ENCODE measurements at places on chromosomes 3 and 15.
A peak's percentile ranks its signal among the peaks of the same experiment; 100 is the strongest.

DNA sequence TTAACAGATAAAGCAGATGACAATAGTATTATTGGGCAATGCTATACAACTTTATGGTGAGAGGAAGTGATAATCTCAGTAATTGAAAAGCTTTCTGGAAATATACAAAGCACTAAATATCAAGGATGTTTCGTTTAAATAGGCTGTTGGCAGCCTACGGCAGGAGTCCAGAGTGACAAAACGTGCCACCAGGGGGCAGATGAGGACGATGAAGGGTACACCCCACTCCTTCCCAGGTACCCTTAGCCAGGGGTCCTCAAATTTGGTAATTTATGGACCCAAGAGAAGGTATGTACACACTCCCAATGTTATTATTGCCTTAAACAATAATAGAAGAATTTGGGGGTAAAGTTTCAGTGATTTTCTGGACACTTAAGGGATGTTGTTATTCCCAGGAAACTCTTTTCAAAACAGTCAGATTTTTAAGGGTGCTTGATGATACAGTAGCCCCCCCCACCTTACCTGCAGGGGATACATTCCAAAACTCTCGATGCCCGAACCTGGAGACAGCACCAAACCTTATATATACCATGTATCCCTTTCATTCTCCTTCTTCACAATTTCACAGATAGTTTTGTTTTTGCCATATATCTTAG lies 1.4 kb upstream of the MAGEL2 start:
- peak; percentile 18 for DNase-seq

GRCh38 chr15:37880009-37880834 lies 54.2 kb upstream of the TMCO5A start:
- no peak for DNase-seq

GRCh38 chr15:100332231-100332630 lies 9.5 kb downstream of the ADAMTS17 start:
- DNase-seq, result no peak

- no peak for DNase-seq
These were observed 40.3 kb upstream of the ICE2 start for GRCh38 chr15:60519218-60519617.

DNA sequence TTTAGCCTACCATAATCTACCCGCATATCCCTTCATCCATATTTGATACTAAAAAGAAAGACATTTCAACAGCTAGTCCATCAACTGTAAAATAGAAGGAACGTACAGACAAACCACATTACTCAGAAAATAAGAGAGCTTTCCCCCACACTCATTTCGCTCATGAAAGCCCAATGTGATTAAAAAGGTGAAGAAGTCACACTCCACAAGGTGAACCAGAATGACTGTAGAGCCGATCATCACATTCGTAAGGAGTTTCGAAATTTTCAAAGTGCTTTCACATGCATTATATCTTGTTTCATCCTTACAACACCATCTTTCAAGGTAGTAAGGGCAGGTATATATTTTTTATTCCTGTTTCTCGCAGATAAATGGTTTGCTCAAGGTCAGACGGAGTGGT lies 225.3 kb downstream of the FOXP1 start:
- DNase-seq, result no peak

GRCh38 chr3:156187146-156187769 lies 66.9 kb downstream of the KCNAB1 start:
- no peak for DNase-seq

DNA sequence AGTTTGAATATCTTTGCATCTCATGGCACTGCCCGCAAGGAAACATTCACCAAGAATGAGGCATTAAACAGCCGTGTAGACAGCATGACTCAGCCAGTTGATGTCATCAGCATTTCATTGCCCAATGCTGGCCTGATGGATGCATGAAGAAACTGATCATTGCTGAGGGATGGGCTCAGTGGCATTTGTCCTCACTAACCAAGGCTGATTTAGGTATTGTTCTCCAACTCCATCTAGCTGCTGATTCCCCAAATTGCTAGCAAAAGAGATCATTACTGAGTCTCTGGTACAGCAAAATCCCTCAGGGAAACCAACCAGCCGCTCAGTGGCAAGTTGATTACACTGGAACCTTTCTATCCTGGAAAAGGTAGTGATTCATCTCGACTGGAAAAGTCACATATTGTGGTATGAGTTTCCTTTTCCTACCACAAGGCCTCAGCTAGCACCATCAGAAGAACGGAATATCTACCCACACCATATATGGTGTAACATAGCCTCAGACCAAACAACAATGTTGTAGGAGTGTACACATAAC lies 186.5 kb upstream of the GAP43 start:
- no peak for DNase-seq

- DNase-seq, result no peak
These were observed 41.1 kb downstream of the IGF1R start for GRCh38 chr15:98689431-98689861.

DNA sequence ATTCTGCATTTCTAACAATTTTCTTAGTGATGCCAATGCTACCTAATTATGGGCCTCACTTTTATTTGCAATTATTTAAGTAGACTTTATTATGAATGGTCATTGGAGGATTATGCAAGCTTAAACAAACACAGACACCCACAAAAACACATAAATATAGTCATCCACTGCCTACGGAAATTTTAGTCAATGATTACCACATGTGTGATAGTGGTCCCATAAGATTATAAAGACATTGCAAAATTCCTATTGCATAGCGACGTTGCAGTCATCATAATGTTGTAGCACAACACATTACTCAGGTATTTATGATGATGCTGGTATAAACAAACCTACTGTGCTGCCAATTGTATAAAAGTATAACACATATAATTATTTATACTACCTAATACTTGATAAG lies 247.8 kb upstream of the ALCAM start:
- no peak for DNase-seq

GRCh38 chr3:147397875-147398812 lies 8.2 kb downstream of the ZIC4 start:
- DNase-seq, result no peak

DNA sequence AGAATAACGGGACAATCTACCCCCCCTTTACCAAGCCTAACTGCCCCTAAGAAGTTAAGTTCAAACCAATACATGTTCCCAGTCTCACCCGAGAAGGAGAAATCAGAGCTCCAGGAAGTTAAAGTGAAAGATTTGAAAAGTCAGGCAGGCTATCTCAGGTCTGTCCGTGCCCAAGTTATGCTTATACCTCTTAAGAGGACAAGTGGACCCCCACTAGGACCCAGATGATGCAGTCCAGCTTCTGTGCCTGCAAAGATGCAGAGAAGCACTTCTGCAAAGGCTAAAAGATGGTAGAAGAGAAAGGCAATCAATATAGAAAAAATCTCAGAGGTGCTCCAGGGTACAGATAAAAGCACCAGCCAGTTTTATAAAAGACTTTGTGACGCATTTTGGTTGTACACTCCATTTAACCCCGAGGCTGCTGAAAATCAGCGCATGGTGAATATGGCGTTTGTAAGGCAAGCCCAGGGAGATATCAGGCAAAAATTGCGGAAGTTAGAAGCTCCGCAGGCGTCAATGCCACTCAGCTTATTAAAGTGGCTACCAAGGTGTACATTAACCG lies 9.8 kb upstream of the SLC9C1 start:
- DNase-seq, result no peak

- DNase-seq, result no peak
These were observed 158.0 kb downstream of the RYR3 start for GRCh38 chr15:33468740-33469139.

DNA sequence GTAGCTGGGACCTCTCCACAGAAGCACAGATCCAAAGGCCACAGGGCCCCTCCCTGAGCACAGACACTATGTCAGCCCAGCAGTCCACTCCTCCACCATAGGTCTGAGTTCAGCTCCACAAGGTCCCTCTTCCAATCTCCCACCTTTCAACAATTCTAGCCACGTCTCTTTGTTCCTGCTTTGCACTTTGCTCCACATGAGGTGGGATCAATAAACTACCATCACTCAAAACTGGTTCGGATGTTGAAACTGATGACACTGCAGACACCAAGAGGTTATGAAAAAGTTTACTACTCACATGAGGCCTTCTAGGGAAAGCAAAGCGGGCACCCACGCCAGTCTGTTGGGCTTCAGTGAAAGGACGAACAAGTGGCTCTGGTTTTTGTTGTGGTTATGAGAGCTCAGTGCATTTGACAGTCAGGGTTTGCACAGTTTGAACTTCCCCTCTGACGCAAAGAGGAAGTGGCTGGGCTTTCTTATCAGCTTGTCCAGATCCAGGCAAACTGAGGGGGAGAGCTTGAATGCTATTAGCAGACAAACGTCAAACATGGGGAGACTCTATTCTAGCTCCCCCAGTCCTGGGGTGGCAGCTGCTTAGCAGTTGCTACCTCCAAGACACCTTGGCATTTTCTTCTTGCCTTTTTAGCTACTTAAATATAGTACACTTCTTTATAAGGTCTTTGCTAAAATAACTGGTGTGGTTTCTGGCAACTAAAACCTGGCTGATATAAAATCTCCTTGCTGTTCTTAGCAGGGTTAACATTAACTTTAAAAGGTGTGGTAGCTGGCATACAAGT lies 37.8 kb downstream of the ZNF445 start:
- peak; percentile 74 for DNase-seq

- DNase-seq, result no peak
These were observed 5.6 kb downstream of the TMEM40 start for GRCh38 chr3:12753275-12754028.

GRCh38 chr3:182802413-182803390 lies 9.4 kb downstream of the ATP11B start:
- DNase-seq, result no peak

- DNase-seq, result no peak
These were observed 149.9 kb upstream of the NR2E3 start for GRCh38 chr15:71660501-71660900.

DNA sequence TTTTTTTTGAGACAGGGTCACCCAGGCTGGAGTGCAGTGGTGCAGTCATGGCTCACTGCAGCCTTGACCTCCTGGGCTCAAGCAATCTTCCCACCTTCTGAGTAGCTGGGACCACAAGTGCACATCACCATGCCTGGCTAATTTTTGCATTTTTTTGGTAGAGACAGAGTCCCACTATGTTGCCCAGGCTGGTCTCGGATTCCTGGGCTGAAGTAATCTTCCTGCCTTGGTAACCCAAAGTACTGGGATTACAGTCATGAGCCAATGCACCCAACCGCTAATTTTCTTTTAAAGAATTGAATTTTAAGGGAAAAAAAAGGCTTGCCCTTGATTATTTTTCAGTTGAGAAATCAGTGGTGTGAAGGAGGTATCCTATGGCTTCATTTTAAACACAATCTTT lies 334.0 kb downstream of the SOX2 start:
- no peak for DNase-seq

GRCh38 chr3:20646425-20646824 lies 460.4 kb upstream of the SGO1 start:
- no peak for DNase-seq

DNA sequence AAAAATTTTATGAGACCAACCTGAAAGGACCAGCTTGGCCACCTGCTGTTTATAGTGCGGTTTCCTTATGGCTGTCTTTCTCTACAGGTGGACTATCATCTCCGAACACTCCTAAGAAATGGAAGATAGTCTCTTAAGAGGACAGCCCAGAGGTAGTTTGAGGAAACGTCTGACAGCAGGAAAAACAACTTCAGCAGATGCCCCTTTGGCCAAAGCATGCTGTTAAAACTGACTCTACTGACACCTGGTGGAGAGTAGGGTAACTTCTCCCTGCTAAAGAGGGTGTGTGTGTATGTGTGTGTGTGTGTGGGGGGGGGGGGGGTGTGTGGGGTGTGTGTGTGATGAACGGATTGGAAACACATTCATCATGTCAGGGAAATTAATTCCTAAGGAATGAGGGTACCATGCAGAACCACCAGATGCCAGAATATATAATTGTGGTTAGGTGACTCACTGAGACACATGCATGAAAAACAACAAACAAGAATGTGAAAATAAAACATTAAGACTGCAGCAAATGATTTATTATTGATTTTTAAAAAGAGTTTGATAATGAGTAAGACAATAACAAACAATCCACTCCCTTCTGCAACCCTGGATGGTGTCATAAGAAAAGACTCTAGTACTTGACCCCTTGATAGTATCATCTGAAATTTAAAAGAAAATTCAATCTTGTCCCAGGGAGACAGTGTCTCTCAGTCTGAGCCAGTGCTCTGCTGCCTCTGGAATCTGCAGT lies 256.5 kb downstream of the THRB start:
- peak; percentile 22 for DNase-seq

- DNase-seq, result no peak
These were observed 533.5 kb upstream of the ZNF385D start for GRCh38 chr3:22284559-22284958.

DNA sequence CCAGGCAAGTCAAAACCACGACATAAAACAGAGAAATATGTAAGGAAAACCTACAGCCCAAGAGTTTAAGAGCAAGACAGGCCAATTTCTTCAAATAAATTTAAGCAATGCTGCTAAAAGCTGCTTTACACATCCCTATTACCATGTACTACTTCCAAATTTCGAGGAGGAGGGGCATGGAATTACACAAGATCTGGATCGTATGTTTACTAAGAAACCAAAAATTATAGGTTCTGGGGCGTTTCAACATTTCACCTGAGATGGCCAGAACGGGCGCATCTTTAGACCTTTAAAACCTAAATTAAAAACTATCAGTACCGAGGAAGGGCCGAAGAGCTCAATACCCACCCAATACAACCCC lies 664 bp upstream of the NR2C2 start:
- no peak for DNase-seq

DNA sequence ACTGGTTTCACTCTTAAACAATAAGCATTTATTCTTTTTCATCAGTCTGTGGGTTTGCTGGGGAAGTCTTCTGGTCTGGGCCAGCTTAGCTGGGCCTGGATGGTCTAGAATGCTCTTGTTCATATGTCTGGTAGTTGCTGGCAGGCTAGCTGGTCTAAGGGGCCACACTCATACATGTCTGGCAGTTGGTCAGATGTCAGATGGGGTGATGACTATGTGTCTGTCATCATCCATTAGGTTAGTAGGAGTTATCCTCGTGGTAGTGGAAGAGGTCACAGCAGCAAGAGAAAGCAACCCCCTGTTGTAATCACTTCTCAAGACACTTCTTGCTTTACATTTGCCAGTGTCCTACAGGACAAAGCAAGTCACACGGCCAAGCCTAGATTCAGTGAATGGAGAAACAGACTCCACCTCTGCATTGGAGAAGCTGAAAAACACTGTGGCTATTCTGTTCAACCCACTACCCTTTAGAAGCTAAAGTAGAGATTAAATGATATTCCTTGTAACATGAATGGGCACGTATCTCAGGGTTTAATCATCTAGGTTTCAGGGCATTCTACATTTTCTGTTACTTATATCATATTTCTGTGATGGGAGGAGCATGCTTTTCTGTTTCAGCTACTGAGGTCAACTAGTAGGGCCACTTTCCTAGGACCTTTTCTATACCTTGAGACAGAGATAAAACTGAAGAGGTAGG lies 5.5 kb upstream of the ARID3B start:
- no peak for DNase-seq

- DNase-seq, result no peak
These were observed 3.9 kb upstream of the FSIP1 start for GRCh38 chr15:39786447-39787056.

GRCh38 chr3:99711351-99711750 lies 73.0 kb downstream of the COL8A1 start:
- DNase-seq, result no peak

- no peak for DNase-seq
These were observed 382.6 kb downstream of the SOX2 start for GRCh38 chr3:182094321-182094720.

Data from activated naive CD8-positive, alpha-beta T cell treated with anti-CD3 and anti-CD28 coated beads for 36 hours (primary cell).